Amniotic stem cell (primary cell): ENCODE measurements at places on chromosomes 1 and 21.
A peak's percentile ranks its signal among the peaks of the same experiment; 100 is the strongest.

- DNase-seq, result no peak
Observed at GRCh38 chr1:32266921-32267591, 16.0 kb downstream of the LCK start.

GRCh38 chr1:48674641-48675040, 102.0 kb downstream of the BEND5 start:
- DNase-seq, result no peak

DNA sequence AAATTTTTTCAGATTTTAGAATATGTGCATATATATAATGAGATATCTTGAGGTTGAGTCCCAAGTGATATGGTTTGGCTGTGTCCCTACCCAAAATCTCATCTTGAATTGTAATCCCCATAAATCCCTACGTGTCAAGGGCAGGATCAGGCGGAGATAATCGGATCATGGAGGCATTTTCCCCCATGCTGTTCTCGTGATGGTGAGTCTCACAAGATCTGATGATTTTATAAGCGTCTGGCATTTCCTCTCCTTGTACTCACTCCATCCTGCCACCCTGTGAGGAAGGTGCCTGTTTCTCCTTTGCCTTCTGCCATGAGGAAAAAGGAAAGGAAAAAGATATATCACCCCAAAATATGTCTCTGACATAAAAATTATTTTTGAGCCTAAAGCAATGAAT, 64.6 kb downstream of the TOR3A start:
- no peak for DNase-seq

- peak; percentile 25 for DNase-seq
Observed at GRCh38 chr1:32339363-32339978, 3.4 kb upstream of the MARCKSL1 start.

DNA sequence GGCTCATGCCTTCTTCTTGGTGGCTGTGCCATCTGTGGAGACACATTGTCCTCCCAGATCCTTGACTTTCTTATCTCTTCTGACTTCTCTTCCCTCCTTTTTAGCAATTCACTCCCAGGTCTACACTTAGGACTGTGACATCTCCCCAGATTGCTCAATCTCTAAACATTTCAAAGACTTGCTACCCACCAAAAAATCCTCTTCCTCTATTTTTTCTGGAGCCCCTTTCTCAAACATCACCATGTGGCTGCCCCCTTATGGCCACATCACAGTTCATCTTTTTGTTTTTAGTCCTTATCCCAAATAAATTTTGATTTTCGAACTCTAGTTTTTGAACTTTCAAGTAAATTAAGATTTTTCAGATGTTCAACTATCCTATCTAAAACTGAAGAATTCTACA, 148.6 kb upstream of the HOOK1 start:
- no peak for DNase-seq

GRCh38 chr1:37995751-37996345, 6.0 kb upstream of the SF3A3 start:
- peak; percentile 60 for DNase-seq

DNA sequence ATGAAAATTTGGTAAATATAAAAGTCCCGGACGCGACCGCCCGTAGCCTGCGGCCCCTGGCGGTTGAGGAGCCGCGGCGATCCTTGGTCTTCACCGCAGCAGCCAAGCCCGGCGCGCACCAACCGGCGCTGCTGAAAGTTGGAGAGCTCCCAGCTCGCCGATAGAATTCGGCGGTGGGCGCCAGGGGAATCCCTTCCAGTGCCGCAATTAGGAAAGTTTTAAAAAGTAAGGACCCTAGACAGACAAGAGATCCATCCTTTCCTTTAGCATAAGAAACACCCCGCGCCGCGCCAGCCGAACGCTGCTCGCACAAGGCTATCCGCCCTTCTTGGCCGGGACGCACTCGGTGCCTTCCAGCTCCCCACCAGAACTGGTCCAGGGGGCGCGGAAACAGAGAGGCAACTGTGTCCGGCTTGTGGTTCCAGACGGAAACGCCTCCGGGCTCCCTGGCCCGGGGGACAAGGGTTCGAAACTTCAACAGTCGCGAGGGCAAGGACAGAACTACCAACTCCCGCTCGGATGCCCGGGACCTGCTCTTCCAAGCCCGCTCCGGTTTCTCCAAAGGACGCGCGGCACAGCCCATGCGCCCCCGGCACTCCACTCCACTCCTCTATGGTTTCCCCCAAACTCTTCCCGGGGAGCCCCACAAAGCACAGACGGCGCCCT, 1.7 kb downstream of the FAM78B start:
- no peak for DNase-seq

DNA sequence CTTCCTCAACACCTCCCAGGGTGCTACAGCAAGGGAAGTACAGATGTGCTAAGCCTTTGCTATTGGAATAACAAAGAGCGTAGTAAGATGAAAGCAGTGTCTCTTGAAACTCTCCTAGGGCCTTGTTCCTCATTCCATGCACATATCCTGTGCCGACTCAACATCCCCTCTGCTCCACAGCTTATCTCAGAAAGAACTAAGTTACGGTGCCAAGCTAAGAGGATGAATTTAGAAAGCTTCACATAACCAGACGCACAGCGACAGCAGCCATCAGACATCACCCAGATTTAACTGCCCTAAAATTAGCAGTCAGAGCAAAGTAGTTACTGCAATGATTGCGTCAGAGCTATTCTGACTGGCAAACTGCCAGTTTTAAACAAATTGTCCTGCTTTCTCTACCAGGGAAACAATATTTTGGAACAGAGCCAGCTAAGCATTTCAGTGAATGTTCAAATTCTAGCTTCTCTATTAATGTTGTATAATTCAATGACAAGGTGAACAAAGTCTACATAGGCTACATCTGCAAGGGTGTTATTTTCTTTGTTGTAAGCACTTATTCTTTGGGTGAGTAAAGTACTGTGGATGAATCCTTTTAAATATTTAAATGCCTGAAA, 9.5 kb downstream of the SIPA1L2 start:
- no peak for DNase-seq

DNA sequence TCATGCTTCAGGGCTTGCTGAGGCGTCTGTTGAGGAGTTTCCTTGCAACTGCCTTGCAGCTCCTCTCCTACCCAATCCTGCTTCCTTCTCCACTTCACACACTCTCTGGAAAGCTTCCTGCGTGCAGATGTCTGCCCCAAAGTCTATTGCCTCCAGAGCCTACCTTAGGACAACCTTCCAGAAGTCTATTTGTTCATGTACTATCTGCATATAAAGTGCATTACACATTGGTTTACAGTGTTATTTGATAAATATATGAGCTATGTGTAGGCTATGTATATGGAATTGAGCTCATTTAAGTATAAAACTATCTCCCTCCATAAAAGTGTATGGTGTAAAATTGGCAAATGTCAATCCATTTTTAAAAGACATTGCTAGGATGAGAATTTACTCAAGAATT, 9.8 kb downstream of the PTGFR start:
- no peak for DNase-seq

- peak; percentile 85 for DNase-seq
Observed at GRCh38 chr1:219324629-219325367, 151.1 kb downstream of the LYPLAL1 start.

DNA sequence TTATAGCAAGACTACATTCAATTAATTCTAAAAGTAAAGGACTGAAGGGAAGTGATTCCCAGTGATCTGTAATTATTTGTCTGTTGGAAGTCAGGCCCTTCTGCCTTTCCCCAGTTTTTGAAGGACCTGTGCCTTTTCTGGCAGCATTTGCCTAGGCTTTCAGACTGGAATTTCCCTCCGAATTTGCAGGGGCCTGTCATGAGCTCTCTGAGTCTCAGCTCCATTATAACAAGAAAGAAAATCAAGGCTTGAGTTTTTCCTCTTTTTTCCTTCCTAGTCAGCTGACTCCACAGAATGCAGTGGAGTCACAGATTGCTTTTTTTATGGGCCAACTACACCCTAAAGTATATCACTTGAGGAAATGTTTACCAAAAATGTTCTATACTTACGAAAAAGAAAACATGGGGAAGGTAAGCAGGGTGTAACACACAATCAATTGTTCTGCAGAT, 1.1 kb downstream of the NR5A2 start:
- no peak for DNase-seq

DNA sequence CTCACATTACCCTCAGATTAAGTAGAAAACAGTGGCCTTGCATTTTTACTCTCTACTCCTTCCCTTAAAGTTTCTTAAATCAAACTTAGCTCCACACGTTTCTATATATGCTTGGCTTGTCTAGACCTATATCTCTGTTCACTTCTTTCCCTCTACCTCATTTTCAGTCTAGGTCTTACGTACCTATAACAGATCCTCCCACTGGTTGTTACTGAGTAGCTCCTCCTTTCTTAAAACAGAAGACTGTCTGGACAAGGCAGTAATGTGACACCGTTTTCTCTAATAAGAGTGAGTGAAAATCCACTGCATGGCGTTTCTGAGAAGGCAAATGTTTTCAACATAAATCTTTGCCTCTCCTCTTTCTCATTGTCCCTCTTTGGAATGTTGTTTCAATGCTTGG, 211.7 kb upstream of the POGK start:
- no peak for DNase-seq

DNA sequence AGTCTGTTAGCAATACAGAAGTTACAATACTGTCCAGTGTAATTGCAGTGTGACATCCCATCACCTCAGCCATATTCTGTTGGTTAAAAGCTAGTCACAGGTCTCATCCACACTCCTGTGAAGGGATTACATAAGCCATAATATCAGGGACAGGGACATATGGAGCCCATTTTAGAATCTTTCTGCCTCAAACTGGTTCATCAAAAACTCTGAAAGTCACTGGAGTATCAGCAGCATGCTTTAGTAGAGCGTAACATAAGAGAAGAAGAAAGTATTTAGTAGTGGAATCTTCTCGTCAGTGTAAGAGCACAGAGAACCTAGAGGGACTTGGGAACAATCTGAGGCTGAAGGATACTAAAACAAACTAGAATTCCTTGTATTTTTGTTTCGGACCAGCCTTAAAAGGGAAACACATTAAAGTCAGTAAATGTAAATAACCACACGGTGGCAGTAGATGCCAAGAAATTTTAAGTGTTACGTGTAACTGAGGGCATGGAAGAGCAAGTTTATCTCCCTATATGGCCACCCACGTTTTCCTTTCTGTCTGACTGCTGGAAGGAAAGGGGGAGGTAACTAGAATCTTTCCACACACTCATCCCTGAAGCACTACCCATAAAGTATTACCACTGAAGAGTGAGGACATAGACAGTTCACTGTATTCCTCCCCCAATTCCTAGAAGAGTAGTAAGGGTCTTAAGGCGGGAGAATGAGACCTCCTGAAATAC, 41.6 kb upstream of the AGL start:
- DNase-seq, result peak; percentile 86

GRCh38 chr1:231357831-231358354, 19.8 kb downstream of the SPRTN start:
- peak; percentile 37 for DNase-seq

- no peak for DNase-seq
Observed at GRCh38 chr1:217889401-217889800, 258.3 kb downstream of the SPATA17 start.

GRCh38 chr1:20660363-20660762, 806 bp downstream of the DDOST start:
- no peak for DNase-seq

DNA sequence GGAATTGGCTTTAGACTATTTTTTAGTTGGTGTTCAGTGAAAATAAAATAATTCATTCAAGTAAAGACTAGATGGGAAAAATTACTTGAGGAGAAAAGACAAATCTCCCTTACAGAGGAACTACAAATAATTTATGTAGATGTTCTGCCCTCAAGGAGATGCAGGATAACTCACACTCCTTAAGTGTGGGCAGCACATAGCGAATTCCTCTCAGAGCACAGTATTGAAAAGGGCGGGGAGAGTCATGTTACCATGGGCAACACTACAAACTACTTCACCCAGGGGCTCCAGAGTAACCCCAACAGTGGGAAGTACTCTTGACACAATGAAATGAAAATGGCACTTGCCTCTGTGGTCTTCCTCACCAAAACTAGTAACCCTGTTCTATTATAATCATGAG, 20.6 kb upstream of the LAMC2 start:
- DNase-seq, result no peak

- no peak for DNase-seq
Observed at GRCh38 chr1:203935321-203935720, 73.9 kb downstream of the SNRPE start.

DNA sequence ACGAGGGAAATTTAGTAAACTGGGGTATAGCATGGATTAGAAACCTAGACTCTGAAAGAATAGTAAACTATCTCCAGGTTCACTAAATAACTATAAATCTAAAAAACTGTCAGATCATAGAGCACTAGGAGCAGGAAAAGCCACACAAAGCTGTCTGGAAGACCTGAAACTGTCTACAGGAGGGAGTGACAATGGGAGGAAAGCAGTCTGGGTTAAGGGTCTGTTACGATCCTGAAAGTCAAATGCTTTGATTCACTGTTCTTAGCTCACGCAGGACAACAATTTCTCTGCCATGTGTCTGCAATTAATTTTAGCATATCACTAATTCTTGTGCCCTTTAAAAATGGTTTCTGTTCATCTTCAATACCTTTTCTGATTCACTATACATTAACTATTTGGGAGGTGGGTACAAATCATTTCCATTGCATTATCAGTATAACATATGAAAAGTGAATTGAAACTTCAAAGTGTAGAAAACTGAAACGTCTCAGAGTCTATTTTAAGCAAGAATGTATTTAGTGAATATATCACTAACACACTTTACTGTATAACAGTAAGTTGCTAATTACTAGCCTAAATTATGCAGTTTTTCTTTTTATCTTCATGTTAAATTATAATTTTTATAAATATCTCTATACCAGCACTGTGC, 18.4 kb downstream of the CEP170 start:
- DNase-seq, result no peak

DNA sequence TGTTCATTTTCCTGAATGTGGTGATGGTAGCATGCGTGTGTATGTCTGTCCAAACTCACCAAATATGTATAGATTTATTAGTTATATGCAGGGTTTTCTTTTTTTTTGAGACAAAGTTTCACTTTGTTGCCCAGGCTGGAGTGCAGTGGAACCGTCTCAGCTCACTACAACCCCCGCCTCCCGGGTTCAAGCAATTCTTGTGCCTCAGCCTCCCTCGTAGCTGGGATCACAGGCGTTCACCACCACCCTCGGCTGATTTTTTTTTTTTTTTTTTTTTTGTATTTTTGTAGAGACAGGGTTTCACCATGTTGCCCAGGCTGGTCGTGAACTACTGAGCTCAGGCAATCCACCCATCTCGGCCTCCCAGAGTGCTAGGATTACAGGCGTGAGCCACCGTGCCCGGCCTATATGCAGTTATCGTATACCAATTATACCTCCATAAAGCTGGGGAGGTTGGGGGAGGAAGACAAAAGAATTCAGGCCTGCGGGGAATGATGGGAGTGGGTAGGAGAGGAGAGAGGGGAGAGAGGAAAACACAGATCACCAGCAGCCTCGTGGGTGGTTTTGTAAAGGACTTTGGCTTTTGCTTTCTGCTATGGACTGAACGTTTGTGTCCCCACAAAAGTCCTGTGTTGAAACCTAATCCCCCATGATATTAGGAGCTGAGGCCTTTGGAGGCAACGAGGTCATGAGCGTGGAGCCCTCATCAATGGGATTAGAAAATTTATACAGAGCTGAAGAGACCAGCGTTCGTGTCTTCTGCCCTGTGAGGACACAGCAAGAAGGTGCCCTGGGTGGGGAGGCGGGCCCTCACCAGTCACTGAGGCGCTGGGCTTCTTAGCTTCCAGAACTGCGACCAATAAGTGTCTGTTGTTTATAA, 4.4 kb upstream of the HNRNPU start:
- no peak for DNase-seq
